Stimulated activated CD4-positive, alpha-beta T cell treated with anti-CD3 and anti-CD28 coated beads, TNF-alpha, amount 100 ng/mL, for 1 hour (primary cell): ENCODE measurements at places on chromosomes 1 and 21.

GRCh38 chr21:28949318-28949717 is 43.4 kb downstream of the LTN1 start:
- no peak for DNase-seq

GRCh38 chr1:211985556-211986264 is 49.6 kb downstream of the INTS7 start:
- no peak for DNase-seq

DNA sequence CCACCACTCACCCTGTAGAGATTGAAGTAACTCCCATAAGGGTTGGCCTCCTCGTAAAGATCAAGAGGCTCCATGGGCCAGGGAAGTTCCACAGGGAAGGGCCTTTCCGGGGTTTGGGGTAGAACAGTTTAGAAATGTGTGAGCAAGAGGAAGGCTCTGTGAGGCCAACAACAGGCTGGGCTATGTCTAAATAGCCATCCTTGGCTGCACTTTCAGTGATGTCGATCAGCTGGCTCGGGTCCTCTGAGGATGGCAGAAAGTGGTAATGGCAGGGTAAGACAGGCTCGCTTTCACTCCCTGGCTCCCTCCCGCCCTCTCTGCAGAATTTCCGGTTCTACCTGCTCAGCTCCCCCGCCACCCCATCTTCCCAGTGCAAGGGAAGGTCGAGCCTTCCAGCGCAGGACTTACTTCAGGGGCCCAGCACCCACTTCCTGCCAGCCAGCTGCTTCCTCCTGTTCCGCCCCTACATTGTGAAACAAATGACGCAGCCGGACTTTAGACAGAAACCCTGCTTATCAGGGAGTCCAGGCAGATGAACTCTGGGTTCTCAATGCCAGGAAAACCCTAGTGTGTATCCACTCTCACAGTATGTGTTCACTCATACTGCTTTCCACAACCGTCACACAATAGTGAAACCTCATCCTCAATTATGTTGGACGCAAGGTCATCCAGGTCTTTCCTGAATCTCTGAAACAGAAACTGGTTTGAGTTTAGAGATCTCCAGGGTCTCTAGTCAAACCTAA is 7.3 kb downstream of the F11R start:
- peak; percentile 10 for DNase-seq

- DNase-seq, result no peak
These were observed 58.3 kb downstream of the MACF1 start for GRCh38 chr1:39262802-39263201.

- DNase-seq, result no peak
These were observed 26.9 kb upstream of the DPYD start for GRCh38 chr1:97947695-97948094.

DNA sequence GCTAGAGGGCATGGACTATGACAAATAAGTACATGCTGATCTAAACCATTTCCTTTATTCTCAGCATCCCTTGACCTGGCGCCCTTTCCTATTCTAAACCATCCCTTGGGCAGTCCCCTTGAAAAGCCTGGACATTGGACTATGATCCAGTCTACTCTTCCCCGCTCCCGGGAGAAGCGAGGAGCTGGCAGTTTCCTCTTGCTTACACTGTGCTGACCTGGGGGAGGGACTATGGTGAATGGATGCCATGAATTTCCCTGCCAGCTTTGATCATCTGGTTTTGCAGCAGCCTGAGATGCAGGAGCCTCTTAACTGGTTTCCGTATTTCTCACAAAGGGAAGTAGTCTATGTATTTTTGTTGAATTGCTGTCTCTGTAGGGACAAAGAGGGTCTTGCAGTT is 121.7 kb downstream of the KIF26B start:
- no peak for DNase-seq

DNA sequence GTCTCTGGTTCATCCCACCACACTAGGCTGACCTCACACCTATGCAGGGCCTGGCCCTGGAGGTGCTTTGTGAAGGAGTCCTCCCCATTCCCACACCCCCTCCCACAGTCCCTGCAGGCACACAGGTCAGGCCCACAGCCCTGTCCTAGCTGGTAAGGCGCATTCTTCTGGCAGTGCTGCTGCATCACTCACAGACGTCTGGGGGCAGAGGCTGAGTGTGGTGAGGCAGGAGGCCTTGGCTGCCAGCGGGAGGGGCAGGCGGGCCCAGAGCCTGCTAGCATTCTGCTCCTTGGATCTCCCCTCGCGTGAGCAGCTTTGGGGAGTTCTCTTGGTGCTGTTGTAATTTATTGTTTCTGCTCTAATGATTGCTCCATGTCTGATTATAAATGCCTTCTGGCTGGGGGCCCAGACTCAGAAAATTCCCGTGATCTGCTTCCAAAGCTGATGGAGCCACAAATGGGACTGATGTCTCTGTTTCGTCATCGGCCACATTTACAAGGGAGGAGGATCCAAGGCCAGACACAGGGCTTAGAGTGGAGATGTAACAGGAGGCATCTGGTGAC is 62.9 kb downstream of the TRABD2B start:
- no peak for DNase-seq

GRCh38 chr1:95730986-95731385 is 497.0 kb downstream of the RWDD3 start:
- no peak for DNase-seq

- DNase-seq, result no peak
These were observed 54.6 kb downstream of the FH start for GRCh38 chr1:241464985-241465384.

DNA sequence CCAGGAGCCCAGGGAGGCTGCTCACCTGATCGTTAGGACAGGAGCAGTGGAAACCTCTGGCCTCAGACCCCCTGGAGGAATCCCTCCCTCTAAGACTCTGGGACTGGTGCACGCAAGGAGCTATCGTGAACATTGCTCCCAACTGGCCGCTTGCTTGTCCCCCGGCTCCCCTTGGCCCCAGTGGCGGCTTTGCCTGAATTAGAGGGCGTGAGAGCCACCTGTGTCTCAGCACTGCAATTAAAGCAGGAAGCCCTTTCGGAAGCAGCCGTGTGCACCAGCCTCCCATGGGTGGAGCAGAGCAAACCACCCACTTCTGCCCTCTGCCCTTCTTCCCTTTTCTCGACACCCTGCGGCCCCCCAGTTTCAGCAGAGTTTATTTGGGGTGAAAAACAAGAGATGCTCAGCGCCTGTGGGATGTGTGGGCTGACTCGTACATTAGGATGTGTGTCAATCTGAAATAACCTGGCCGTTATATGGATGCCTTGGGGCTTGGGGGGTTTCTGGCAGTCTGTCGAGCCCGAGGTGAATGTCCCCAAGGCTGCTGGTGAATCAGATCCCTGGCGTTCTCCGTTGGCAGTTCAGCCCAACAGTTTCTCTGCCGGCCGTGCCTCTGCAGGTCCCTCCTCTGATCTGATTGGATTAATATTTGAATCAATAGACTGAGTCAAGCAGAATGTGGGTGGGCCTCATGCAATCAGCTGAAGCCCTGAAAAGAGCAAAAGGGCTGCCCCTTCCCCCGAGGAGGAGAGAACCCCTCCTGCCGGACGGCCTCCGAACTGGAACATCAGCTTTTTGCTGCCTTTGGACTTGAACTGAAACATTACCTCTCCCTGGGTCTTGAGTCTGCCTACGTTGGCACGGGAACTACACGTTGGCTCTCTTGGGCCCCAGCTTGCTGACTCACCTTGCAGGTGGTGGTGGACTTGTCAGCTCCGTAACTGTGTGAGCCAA is 7.3 kb upstream of the UMODL1 start:
- DNase-seq, result peak; percentile 8

DNA sequence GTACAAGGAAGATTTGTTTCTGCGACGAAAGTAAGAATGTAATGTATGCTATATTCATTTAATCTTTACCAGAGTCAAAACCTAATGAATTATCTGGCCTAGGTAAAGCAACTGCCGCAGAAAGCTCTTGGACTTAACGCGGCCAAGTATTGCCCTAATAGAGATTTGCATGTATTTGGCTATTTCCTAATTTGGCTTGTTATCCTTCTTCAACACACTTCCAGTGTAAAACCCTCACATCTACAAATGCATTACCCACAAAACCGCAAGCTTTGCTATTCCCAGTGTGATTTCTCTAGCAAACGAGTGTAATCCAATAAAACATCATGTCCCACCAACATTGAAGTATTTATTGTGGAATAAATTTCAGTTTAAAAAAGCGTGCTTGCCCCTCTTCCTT is 123.8 kb upstream of the LMO4 start:
- no peak for DNase-seq

DNA sequence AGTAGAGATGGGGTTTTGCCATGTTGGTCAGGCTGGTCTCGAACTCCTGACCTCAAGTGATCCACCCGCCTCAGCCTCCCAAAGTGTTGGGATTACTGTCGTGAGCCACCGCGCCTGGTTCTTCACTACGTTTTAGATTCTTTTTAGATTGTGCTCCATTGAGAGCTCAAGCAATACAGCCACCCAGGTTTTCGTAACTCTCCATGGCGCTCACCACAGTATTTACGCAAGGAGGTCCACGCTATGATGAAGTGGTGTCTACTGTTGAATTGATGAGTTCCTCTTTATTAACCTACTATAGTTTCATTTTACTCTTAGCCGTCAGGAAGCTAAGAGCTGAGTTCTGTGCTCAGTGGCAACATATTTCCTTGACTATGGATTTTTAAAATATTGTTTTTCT is 1.8 kb upstream of the KIF1B start:
- DNase-seq, result no peak
